Occipital lobe (tissue), 3 donors: ENCODE measurements at places on chromosomes 1 and 21.

GRCh38 chr1:94553931-94554330 lies 12.4 kb upstream of the F3 start:
- DNase-seq, result no peak

DNA sequence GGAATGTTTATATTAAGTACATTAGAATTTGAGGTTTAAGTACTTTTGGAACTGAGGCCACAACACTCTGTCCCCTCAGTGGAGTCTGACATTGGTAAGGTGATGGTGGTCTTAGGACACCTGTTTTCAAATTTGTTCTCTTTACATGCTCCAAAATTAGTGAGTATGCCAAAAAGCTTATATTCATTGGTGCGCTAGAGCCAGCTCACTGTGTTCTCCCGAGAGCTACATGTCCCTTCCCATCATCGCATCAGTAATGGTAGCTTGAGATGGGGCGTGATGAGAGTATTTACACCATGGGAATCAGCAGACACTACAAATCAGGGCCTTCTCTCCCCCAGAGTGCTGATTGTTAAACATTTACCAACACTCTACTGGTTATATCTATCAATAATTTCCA lies 19.5 kb downstream of the ETS2 start:
- DNase-seq, result no peak

DNA sequence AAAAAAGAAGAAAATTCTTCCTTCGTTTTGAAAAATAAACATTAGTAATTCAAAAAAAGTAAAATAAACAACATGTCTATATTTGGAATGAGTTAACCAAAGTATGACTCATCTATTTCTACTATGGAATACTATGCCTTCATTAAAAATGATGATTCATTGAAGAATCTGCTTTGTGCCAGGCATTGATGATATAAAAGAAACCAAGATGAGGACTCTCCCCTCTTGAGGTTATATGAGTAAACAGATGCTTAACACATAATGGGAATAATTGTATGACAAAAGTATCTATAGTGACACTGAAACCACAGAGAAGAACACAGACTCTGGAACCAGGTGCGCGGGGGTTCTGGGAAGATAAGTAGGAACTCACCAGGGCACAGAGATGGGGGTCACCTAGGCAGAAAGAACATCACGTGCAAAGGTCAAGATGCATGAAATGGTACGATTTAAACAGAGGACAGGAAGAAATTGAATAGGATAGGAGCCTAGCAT lies 18.8 kb downstream of the ELF3 start:
- no peak for DNase-seq

DNA sequence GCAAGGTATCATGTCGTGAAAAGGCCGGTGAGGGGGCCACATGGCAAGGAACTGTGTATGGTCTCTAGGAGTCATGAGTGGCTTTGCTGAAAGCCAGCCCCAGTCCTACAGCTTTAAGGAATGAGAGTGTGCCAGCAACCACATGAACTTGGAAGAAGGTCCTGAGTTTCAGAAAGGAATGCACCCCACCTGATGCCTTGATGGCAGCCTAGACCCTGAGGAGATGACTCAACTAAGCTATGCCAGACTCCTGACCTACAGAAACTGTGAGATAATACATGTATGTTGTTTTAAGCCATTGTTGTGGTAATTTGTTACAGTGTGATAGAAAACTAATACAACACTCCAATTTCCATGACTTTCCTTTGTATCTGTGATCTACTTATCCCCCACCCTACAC lies 33.5 kb upstream of the AKT3 start:
- no peak for DNase-seq

- no peak for DNase-seq
Observed at GRCh38 chr1:47675721-47676120, 237.9 kb downstream of the FOXD2 start.

DNA sequence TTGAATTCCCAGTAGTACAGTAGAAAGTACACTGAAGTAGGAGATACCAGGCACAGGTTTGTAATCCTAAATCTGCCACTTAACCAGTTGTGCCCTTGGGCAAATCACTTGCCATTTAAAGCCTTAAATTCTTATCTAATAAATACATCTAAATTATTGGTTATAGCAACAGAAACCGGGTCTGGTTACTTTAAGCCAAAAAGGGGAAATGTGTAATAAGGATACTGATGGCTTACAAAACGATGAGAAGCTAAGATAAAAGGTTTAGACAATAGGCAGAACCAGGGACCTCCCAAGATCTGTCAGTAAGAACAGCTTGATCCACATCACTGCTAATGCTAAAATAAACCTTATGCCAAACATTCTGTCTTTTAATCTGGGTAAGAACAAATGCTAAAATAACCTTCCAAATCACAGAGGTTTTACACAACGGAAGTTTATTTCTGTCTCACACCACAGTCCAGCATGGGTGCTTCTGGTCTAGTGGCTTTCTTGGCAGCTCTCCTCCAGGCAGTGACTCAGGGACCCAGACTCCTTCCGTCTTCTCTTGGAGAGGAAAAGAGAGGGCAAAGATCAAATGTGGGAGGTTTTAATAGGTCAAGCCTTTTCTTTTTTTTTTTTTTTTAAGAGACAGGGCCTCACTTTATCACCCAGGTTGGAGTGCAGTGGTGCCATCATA lies 16.5 kb upstream of the ZMYM1 start:
- DNase-seq, result no peak

GRCh38 chr1:230267338-230268065 lies 158.6 kb downstream of the PGBD5 start:
- DNase-seq, result no peak

DNA sequence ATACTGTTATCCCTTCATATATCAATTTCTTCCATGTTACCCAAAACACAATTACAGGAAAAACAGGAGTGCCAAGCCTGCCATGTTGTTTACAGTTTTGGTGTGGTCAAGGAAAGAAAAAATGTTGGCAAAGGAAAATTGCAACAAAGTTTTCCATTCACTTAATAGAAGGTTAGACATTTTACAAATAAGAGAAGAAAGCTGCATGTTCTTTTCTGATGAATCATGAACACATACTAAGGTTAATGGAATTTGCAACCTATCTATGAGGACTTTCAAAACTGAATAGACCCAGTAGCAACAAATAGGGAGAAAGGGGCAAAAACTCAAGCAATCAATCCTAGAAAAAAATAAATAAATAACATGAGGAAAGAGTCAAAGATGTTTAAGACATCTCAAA lies 556.7 kb downstream of the DPYD start:
- no peak for DNase-seq

GRCh38 chr1:3028531-3029282 lies 7.4 kb downstream of the ACTRT2 start:
- no peak for DNase-seq

DNA sequence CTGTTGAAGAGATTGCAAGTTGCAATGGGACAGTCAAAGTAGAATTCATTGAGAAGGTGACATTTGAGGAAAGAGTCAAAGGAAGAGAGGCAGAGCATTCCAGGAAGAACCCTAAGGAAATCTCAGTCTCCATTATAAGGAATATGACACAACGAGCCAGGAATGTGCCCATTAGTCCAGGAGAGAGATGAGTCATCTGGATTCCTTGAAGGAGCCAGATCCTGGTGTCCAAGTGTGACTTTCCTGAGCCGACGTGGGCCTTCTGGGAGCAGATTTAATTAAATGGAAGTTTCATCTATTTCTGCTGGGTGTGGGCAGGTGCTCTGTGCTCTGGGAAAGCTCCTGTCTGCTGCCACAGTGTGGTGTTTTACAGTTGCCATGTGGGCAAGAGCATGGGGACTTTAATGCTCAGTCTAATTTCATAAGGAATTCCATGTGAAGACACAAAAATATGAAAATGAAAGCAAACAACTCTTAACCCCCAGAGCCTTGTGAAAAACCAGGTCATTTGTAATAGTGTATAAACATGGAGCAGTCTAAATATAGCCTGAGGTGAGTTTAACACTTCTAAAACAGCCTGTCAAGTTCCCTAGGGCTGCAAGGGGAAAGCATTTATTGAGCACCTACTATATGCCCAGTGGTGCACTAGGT lies 111.4 kb upstream of the ARTN start:
- DNase-seq, result no peak

GRCh38 chr1:191483988-191484387 lies 674.3 kb upstream of the RGS18 start:
- DNase-seq, result no peak

DNA sequence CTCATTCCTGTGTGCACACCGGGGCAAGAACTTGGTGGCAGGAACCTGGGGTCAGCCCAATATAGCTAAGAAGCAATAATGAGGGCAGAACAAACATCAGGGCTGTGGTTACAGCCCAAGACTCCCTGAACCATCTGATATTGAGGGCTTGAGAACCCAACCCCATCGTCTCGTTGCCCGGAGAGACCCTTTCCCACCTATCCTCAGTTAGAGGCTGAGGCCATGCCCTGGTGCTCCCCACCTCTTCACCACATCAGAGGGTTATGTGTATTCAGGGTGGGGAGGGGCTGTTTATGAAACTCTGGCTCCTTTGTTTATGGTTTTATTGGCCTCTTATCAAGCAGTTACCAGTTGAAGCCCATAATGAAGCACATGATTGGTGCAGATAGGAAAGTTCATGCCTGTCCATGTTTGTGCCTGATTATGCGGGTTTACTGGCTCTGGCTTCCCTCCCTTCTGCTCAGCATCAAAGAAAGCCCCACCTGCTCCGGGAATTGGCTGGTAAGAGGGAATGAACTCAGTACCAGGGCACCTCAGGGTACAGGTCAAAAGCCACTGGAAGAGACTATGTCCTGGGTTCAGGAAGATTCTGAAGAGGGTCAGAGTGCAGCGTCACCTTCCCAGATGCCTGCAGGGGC lies 14.5 kb downstream of the NUAK2 start:
- DNase-seq, result no peak

DNA sequence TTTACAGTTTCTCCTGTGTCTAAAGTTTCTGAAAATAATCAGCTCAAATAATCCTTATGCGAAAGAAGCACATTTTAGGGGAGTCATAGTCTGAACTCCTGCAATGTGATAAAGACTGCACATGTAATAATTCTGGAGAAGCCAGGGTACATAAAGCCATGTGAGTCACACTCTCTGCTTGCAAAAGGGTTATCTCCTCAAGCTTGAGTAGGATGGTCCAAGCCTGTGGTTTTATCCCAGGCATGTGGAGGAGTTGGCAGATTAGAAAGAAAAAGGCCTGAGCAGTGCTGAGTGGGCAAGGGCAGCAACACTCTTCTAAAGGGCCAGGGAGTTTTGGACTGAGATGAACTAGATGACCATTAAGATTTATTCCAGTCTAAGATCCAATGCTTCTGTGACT lies 220.4 kb downstream of the RHOU start:
- DNase-seq, result no peak

- no peak for DNase-seq
Observed at GRCh38 chr1:183674339-183674738, 21.2 kb upstream of the APOBEC4 start.

- DNase-seq, result no peak
Observed at GRCh38 chr1:17591814-17592430, 52.4 kb downstream of the ARHGEF10L start.

GRCh38 chr21:36338975-36339374 lies 19.0 kb downstream of the MORC3 start:
- DNase-seq, result no peak

- no peak for DNase-seq
Observed at GRCh38 chr1:79197421-79197820, 190.9 kb upstream of the ADGRL4 start.

DNA sequence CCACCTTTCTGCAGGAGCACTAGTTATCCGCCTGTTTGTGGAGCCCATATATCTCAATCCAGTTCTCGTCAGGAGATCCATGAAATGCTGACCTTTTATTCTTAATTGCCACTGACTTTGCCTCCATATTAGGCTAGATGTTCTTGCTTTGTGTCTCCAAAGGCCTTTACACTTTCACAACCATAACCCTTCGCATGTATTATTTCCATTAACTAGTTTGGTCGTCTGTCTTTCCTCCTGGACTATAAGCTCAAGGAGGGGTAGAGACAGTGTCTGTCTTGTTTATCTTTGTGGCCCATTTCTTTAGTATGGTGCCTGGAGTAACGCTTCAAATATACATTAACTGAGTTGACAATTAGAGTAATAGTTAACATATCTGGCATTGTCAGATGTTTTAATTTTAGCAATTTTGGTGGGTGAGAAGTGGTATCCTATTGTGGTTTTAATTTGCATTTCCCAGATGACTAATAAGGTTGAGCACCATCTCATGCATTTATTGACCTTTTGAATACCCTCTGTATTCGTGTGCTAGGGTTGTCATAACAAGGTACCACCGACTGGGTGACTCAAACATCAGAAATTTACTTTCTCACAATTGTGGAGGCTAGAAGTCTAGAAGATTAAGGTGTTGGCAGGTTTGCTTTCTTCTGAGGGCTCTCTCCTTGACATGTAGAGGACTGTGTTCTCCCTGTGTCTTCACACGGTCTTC lies 21.7 kb upstream of the IL12RB2 start:
- no peak for DNase-seq

- DNase-seq, result no peak
Observed at GRCh38 chr21:34243562-34243961, 120.2 kb upstream of the KCNE2 start.

DNA sequence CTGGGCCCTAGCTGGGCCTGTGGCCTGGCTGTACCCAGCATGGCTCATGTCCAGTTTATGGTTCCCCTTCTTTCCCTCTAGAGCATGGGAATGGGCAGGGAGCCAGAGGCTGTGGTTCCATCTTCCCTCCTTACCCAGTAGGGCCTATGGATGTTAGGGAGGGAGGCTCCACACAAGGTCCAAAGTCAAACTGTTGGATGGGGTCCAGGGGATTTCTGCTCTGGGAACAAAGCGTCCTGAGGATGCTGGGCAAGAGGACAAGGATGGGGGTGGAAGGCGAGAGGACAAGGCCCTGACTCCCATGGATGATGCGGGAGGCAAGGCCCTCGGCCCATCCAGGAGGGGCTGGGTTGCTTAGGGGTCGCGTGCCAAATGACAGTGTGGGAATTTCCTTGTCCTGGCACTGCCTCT lies 17.3 kb downstream of the CSF1 start:
- no peak for DNase-seq

DNA sequence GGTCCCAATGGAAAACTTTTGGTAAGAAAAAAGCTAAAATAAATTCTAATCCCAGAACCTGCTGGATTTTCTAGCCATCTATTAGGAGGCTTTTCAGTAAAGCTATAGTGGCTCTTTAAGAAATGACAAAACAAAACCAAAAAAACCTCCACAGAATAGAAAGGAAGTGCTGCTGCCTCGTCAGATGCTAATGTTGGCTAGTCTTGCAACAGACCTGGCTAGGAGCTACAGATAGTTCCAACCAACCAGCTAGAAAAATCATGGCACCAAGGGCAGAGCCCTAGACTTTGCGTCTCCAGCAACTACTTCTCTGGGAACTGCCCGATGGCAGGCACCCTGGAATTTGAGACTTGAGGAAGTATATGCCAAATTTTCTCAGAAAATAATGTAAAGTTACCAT lies 7.6 kb downstream of the CD101 start:
- DNase-seq, result no peak

- no peak for DNase-seq
Observed at GRCh38 chr1:109993885-109994284, 9.3 kb downstream of the AHCYL1 start.

- DNase-seq, result no peak
Observed at GRCh38 chr1:76037324-76037723, 37.2 kb upstream of the ST6GALNAC3 start.

DNA sequence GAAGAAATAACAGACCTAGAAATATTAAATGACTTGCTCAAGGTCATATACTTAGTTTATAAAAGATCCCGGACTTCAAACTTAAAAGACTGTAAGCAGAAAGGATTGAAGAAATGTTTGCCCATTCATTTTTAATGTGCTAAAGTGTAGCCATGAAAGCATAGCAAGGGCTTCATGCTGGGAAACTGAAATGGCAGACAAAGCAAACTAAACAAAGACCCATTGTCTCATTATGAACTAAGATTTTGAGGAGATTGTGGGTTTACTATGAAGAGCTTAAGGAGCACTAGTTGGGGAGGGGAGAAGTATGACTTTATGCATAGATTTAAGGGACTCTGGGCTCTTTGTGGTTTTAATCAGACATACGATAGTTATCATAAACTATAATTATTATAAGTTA lies 26.3 kb downstream of the ADAMTS1 start:
- DNase-seq, result no peak
